ENCODE measurements at places on chromosomes 6 and 20.

DNA sequence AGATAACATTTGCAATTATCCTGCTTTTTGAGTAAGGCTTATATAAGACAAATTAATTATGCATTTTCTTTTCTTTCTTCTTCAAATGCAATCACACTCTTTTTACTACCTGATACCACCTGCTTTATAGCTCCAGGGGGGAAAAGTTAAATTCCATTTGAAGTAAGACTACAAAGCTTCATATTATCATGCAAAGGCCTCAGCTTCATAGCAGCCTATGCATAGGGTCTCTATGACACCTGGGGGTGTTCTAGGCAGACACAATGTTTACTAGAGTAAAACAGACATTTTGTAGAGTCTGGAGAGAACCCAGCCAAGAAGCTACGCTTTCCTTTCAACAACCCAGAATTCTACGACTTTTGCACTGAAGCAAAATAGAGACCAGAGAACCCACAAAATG, 148.0 kb downstream of the MCHR2 start:
- DNase-seq: no peak

- DNase-seq: no peak
These were observed 7.8 kb downstream of the SCGN start for GRCh38 chr6:25659633-25660368.

DNA sequence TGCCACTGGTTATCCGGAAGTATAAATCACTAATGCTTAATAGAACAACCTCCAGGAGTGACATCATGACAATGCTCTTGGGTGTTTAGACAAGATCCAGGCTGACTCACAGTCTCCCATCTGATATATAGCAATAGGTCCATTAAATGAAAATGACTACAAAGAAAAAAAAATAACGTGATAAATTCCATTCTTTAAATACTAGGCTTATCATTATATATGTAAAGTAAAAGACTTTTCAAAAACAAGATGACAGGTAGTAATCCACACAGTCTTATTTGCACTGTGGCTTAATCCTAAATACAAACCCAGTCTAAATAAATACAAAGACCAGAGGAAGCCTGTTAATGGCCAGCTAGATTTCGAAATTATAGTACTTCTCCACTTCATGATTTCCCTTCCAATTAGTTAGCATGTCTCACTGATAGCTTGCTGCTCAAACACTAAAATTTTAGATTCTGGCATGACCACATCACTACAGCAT, 149.1 kb upstream of the BEND3 start:
- no peak for DNase-seq

GRCh38 chr6:112061605-112062004, 7.7 kb downstream of the CCN6 start:
- DNase-seq: no peak

- DNase-seq: peak; percentile 47
These were observed 211.6 kb upstream of the ZNF184 start for GRCh38 chr6:27684264-27685211.

GRCh38 chr20:10632721-10633509, 40.9 kb downstream of the JAG1 start:
- no peak for DNase-seq

DNA sequence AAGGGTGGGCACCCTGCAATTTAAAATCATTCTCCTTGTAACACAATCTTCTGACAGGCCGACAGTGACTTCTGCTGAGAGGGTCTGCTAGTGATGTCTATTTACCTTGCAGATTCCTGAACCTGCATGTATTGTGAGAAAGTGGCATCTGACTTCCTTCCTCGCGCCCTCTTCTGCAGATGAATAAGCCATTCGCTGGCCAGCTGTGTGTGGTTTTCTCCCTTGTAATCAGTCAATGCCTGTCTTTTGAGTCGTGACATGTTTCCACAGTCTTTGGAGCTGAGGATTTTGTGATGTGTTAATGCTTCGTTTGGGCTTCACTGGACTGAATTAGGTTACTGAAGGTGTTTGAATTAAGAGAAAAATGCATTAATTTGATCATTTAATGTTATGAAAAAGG, 125.3 kb downstream of the GRM1 start:
- DNase-seq: no peak

DNA sequence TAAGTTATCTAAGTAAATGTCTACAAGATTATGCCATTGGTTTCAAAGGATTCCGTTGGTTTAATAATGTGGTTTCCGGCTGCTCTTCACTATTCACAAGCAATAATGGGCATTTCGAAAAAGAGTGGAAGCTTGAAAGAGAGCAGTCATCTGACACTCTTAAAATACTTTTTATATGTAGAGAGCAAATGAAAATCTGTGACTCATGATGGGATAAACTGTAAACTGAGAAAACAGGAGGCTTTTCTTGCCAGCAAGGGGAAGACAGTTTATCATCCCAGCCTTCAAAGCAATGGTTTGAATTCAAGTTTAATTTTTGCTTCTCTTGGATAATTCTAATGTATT, 145.7 kb downstream of the KHDC1L start:
- DNase-seq: no peak

GRCh38 chr20:19026121-19026878, 186.1 kb upstream of the SLC24A3 start:
- no peak for DNase-seq

GRCh38 chr6:25006075-25006474, 70.3 kb upstream of the RIPOR2 start:
- DNase-seq: no peak

- no peak for DNase-seq
These were observed 303.9 kb downstream of the CBLN4 start for GRCh38 chr20:55701467-55701866.

DNA sequence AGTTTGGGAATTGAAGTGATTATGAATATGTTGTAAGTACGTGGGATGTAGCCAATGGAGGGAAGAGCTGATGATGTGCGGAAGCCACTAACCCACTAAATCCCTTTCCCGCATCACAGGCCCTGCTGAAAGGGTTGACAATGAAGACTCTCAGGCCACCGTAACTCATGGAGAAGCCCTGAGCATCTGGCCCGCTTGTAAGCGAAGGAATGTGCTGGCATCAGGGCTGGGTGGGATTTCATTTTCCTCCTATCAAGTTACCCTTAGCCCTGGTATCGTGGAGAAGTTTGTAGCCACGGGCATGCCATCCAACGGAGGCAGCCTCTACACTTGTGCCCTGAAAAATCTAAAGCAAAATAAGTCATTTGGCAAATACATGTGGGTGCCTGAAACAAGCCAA, 355.0 kb downstream of the CDH26 start:
- DNase-seq: no peak

DNA sequence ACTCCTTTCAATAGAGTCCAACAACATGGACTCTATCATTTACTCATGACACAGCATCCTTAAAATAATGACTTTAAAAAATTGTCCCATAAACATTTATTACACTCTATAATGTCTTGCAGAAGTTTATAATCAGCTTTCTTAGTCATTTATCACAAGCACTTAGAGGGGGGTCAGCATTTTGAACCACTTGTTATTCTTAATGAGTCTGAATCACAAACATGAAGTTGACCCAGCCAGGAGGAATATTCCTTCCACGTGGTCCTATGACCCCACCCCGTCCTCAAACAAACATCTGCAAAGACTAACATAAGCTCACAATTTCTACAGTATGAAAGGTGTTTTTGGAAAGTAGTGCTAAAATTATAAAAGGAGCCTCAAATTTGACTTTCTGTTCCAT, 91.1 kb downstream of the MTFR2 start:
- DNase-seq: no peak

- no peak for DNase-seq
These were observed 62.6 kb upstream of the AKAP12 start for GRCh38 chr6:151176911-151177770.

- DNase-seq: peak; percentile 75
These were observed 3.1 kb upstream of the HINT3 start for GRCh38 chr6:125953502-125953875.

GRCh38 chr6:75157336-75157735, 48.5 kb downstream of the COL12A1 start:
- DNase-seq: no peak

DNA sequence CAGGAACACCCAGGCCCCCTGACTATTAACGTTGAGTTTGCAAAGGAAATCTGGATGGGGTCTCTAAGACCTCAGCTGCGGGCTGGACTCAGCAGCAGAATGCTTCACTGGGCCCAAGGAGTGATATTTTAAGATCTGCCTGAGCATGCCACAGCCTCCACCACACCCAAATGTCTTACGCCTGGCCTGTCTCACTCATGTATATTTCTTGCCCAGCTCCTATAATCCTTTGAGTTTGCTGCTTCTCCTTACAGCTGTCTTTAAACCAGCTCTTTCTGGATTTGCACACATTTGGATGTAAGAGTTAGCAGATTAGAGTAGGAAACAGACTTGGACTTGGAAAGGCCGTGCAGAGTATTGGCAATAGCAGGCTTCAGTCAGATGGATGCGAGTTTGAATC, 16.4 kb downstream of the CASS4 start:
- DNase-seq: no peak

DNA sequence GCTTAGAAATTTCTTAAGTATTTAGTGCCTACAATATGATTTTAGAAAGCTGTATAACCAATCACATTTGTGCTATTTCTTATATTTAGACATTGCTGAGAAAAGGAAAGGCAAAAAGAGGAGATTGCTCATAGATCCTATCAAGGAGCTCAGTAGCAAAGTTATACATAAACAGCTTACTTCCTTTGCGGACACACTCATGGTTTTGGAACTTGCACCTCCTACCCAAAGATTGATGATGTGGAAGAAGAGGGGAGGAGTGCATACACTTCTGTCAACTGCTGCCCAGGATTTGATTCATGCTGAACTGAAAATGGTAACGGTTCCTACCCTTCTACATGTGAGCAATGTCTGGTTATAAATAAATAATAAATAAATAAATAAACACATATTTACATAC, 16.7 kb downstream of the RAD21L1 start:
- no peak for DNase-seq

DNA sequence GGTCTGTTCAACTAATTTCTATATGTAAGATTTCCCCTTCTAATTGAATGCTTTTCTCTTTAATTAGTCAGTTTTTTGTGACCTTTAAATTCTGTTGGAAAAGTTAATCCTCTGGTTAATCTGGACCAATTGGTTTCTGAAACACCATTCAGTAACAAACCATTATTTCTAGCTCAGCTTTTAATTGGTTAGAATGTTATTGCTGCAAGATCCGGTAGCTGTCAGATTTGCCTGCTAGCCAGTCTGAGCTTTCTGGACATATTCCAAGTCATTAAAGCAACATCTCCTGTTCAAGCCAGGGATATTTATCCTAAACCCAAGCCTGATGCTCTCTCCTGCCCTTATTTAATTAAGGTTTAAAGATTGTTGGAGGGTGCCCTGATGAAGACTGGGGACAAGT, 55.1 kb upstream of the FBXL4 start:
- DNase-seq: no peak

DNA sequence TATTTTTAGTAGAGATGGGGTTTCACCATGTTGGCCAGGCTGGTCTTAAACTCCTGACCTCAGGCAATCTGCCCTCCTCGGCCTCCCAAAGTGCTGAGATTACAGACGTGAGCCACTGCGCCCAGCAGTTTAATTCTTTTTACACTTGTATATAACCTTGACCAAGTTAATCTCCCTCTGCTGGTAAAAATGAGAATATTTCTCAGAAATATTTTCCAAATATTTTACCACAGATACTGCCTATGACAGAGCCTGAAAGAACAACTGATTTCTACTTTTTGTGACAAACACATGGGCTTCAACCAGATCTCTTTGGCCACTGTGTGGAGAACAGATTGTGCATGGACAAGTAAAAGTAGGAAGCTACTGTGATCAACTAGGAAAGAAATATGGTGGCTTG, 21.2 kb upstream of the NHSL1 start:
- no peak for DNase-seq

DNA sequence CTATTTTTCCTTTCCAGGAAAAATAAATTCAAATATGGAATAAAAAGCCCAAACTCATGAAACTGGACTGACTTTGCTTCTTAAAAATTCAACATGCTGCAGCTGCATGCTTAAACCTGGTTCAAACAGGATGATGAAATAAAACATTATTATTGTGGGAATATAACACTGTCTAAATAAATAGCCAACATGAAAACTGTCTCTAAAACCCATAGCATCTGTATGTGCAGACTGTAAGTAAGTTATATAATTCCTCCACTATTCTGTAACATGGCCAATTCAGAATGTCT, 30.4 kb upstream of the AHI1 start:
- no peak for DNase-seq

GRCh38 chr6:36546920-36547645, at the start of gene STK38:
Gene STK38, minus strand, starts transcription at chr6:36547479. Its CDS starts 7,277 bp downstream, at chr6:36540202.
- DNase-seq: peak; percentile 97

DNA sequence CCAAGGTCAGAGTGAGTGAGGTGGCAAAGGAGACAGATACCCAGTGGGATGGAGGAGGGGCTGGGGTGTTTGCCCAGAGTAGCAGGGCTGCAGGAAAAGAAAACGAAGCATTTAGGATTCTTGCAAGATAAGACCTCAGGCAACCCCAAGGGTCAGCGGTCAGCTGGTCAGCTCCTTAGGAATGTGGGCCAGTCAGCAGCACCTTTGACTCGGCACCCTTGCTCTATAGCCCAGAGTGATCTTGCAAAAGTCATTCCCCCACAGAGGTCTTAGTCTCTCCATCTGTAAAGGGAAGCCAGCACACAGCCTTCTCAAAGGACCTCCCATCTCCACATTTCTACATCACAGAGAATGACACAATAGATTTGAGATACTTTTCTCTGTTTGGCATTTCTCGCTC, 56.7 kb downstream of the VEGFA start:
- DNase-seq: no peak

Data from mucosa of descending colon (tissue), 3 donors.